ENCODE measurements at places on chromosomes 16 and 17.

- DNase-seq: no peak
These were observed 400.5 kb upstream of the CCL2 start for GRCh38 chr17:33854596-33854995.

- peak; percentile 91 for DNase-seq
These were observed 12.3 kb downstream of the GLIS2 start for GRCh38 chr16:4328046-4328781.

DNA sequence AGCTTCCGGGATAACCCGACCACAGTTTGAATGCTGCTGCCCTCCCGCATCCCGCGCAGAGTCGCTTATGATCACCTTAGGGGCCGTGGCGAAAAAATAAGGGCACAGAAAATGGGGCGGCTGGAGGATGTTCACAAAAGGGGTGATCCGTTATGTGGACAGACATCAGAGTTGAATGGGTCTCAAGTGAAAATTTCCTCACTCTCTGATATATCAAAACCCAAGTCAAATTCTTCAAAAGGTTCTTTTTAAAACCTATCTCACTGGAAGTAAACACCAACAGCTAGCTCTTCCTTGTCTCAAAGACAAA is 400 bp upstream of the CEP112 start:
- no peak for DNase-seq

- DNase-seq: no peak
These were observed 7.2 kb downstream of the GRIN2C start for GRCh38 chr17:74852237-74853047.

DNA sequence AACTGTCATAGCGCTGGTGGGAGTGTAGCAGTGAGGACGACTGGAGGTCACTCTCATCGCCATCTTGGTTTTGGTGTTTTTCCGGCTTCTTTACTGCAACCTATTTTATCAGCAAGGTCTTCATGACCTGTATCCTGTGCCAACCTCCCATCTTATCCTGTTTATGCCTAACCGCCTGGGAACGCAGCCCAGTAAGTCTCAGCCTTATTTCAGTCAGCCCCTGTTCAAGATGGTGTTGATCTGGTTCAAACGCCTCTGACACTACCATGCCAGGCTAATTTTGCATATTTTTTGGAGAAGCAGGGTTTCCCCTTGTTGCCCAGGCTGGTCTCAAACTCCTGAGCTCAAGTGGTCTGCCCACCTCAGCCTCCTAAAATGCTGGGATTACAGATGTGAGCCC is 179.8 kb upstream of the HSBP1 start:
- DNase-seq: no peak
